ENCODE measurements at places on chromosomes 1 and 21. TPM values are rescaled to one million over a fixed set of nuclear protein-coding genes. Genes with fewer than 3 reads are reported as not detected.

Gene PTGER3
- 1.2 TPM for total RNA-seq

Gene SMIM11
- 9.8 TPM for total RNA-seq

Gene MYCL
- 16.4 TPM for total RNA-seq

Gene UBE2Q1
- total RNA-seq, result 86.1 TPM

Gene SLC6A9
- total RNA-seq, result 26.1 TPM

Gene CD1B
- not detected for total RNA-seq

Gene FALEC
- total RNA-seq, result not detected

Gene KCNK1
- total RNA-seq, result 48.0 TPM

Gene CADM3
- 8.7 TPM for total RNA-seq
